ENCODE measurements at places on chromosomes 11 and 22.

GRCh38 chr22:45843031-45843430 is 133.9 kb downstream of the WNT7B start:
- DNase-seq = no peak

DNA sequence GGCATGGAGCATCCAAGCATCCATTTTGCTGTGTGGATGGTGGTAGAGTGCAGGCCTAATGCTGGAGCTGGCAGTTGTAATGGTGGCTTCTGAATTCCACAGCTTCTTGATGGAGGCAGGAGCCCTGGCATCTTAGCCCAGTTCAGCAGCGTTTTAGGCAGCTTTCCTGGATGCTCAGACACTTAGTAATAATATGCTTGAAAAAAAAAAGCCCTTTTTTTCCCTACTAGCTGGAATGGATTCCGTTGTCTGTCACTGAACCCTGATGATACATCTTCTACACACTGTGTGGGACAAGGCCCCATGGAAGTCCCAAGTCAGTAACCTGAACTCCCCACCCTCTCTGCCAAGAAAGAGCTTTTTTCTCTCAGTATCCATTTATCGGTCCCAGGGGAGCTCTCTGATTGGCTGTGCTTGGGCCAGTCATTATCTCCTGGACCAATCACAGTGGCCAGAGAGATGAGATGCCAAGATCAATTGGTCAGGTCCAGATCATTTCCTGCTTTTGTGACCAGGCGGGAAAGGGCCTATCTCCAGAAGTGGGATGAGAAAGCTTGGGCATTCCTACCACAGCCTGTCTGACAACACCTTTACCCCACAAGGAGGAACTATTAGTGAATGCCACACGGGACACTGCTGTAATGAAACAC is 34.2 kb downstream of the MCM5 start:
- no peak for DNase-seq

DNA sequence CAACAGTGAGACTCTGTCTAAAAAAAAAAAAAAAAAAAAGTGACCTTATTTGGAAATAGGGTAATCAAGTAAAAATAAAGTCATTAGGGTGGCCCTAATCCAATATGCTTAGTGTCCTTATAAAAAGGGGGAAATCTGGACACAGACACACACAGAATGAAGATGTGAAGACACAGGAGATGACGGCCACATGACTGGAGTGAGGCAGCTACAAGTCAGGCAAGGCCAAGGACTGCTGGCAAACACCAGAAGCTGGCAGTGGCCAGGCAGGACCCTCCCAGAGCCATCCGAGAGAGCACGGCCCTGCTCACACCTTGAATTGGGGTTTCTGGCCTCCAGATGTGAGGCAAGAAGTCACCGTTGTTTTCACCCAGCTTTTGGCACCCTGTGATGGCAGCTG is 28.6 kb downstream of the LRFN4 start:
- no peak for DNase-seq

DNA sequence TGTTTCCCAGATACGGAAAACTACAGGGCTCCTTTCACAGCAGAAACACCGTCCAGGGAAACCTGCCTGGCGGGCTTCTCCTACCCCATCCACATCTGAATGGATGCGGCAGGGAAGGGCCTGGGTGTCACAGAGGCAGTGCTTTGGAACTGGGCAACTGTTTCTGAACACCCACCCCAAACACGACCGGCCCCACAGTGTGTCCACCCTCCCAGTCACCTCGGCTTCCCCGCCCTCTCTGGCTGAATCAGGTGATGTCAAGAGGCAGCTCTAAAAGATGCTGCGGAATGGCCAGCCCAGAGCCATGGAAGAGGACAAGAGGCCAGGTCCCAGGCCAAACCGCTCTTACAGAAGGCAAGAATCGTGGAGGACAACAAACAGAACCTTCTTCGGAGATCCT is 22.0 kb downstream of the IFT27 start:
- DNase-seq = no peak

GRCh38 chr11:110121204-110121603 is 28.0 kb downstream of the ZC3H12C start:
- no peak for DNase-seq

GRCh38 chr11:62921573-62922188 is 518 bp upstream of the CHRM1 start:
- DNase-seq = no peak

GRCh38 chr11:73480677-73481076 is 104.5 kb downstream of the RELT start:
- no peak for DNase-seq
